IMR-90 (cell line): ENCODE measurements at places on chromosomes 6 and 20.

DNA sequence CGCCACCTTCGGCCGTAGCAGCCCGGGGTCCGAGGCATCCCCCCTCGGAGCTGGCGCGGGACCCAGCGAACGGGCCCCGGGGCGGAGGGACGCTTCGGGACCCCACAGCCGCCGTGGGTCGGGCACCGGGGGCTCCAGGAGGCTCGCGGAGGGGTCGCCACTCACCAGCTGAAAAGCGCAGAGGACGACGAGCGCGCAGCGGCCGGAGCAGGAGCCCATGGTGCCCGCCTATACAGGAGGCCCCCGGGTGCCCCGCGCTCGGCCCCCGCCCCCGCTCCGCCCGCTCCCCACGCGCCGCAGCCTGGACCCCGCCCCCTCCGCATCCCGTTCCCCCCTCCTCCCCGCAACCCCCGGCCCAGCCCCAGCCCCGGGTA, at the start of gene NKAIN4:
Gene NKAIN4, minus strand, starts transcription at position 232 of the 374 bp plus-strand sequence. Its CDS starts 13 bp downstream, at position 219.
- DNase-seq = no peak

GRCh38 chr20:39532205-39532604, 570.1 kb downstream of the DHX35 start:
- DNase-seq = no peak

DNA sequence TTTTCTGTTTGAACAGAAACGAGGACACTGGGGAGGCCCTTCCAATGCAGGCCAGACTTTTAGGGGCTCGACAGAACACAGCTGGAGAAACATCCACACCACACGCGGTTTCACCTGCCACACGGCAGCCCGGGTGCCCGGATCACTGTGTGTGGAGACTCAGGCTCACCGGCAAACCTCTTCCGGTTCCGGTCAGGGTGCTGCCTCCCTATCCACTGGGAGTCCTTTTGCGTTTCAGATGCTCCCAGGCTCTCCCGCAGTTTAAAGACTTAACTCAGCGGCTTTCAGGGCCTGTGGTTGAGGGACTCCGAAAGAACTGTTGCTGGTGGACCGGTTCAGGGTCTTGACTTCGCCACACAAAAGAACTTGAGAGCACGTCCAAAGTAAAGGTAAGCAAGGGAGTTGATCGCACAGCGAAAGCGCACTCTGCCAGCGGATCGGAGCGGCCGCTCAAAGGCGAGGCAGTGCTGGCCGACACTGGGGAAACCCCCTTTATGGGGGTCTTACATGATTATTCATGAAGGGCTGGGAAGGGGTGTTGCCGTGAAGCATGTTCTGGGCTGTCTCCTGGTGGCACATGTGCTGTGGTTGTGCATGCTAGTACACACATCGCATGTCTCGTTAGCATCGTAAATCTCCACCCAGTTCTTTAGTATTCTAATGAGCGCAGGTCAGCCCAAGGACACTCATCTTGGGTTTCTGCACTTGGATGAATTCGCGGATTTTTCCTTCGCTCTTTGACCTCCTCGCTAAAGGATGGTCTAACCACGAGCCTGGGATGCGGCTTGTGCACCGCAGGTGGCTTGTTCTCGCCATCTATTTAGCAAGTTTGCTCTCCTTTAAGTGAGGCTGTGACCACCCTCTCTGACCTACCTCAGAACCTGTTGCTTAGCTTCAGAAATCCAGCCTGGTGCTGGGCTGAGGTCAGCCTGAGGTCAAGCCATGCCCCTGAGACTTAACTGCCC, 180.3 kb downstream of the CDH26 start:
- DNase-seq = peak; percentile 48

DNA sequence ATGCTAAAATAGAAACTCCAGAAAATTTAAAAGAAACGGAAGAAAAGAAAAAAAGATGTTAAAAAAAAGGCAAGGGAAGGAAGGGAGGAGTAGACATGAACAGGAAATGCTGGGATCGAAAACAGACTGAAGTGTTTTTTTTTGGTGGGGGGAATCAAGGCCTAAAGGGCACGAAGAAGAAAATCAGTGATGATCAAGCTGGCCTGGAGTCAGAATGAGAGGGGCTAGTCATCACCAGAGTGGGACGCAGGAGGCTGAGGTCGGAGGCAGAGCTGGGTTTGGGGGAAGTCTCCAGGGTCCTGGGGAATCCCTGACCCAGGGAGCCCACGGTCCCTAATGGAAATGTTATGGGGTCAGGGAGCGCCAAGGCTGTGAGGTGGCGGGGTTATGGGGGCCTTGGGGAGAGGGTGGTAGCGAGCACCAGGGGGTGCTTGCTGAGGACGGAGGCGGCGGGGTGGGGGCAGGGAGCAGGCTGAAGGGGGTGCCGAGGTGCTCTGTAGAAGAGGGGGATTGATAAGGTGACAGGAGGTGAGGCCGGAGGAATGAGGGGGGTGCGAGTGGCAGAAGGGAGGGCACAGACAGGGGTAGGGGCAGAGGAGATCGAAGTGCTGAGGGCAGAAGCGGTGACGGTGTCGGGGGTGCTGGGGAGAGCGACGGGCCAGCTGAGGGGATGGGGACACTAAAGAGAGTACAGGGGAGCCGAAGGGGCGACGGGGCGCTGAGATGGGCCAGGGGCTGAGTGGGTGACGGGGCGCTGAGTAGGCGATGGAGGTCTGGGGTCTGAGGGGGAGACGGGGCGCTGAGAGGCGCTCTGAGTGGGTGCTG, 684 bp downstream of the ZNFX1 start:
- DNase-seq = no peak

- peak; percentile 67 for DNase-seq
Measured at GRCh38 chr20:49699200-49699992, 14.3 kb downstream of the B4GALT5 start.
